ENCODE measurements at places on chromosomes 3 and 15. TPM values are rescaled to one million over a fixed set of nuclear protein-coding genes. Genes with fewer than 3 reads are reported as not detected.

IGF2BP2 gene
- total RNA-seq = 40.1 TPM

STARD5 gene
- total RNA-seq = 8.8 TPM

CD200 gene
- 3.3 TPM for total RNA-seq

EBLN2 gene
- 5.8 TPM for total RNA-seq

SLC12A1 gene
- total RNA-seq = under 0.01 TPM

LRTM1 gene
- total RNA-seq = not detected

ATP8B4 gene
- 0.99 TPM for total RNA-seq

GOLGA8G gene
- total RNA-seq = not detected

MESP2 gene
- total RNA-seq = 2.9 TPM

REC114 gene
- not detected for total RNA-seq

DUOXA1 gene
- 0.36 TPM for total RNA-seq

LRRC3B gene
- not detected for total RNA-seq

SPATA16 gene
- not detected for total RNA-seq

SAMMSON gene
- not detected for total RNA-seq

NOX5 gene
- total RNA-seq = 0.27 TPM

SV2B gene
- not detected for total RNA-seq

SHC4 gene
- total RNA-seq = 2.2 TPM

PLSCR2 gene
- total RNA-seq = not detected

LSAMP gene
- 10.7 TPM for total RNA-seq

GNB5 gene
- total RNA-seq = 24.0 TPM

CCR1 gene
- total RNA-seq = 0.90 TPM

CHDH gene
- total RNA-seq = 7.9 TPM

FEZF2 gene
- total RNA-seq = not detected

COPG1 gene
- 371 TPM for total RNA-seq

EXD1 gene
- not detected for total RNA-seq

CTXN2 gene
- not detected for total RNA-seq

ARHGEF26 gene
- total RNA-seq = 2.0 TPM

TMEM212 gene
- total RNA-seq = not detected

SNTN gene
- not detected for total RNA-seq

MORC1 gene
- not detected for total RNA-seq

VPS18 gene
- 57.4 TPM for total RNA-seq

Data from fibroblast of the aortic adventitia (primary cell).